ENCODE measurements at places on chromosomes 1 and 21.

DNA sequence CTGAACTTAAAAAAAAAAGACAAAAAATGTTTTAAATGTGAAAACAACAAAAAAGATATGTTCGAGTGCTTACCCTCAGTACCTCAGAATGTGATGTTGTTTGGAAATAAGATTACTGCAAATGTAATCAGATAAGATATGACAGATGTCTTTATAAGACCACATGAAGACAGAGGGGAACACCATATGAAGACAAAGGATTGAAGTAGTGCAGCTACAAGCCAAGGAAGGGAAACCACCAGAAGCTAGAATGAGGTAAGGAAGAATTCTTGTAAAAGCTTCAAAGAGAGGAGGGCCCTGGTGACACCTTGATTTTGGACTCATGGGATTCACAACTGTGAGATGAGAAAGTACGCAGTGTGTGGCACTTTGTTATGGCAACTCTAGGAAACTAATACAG is 15.4 kb downstream of the ASB17 start:
- DNase-seq, result no peak

- no peak for DNase-seq
Measured at GRCh38 chr1:41726899-41727748, 191.6 kb downstream of the HIVEP3 start.

DNA sequence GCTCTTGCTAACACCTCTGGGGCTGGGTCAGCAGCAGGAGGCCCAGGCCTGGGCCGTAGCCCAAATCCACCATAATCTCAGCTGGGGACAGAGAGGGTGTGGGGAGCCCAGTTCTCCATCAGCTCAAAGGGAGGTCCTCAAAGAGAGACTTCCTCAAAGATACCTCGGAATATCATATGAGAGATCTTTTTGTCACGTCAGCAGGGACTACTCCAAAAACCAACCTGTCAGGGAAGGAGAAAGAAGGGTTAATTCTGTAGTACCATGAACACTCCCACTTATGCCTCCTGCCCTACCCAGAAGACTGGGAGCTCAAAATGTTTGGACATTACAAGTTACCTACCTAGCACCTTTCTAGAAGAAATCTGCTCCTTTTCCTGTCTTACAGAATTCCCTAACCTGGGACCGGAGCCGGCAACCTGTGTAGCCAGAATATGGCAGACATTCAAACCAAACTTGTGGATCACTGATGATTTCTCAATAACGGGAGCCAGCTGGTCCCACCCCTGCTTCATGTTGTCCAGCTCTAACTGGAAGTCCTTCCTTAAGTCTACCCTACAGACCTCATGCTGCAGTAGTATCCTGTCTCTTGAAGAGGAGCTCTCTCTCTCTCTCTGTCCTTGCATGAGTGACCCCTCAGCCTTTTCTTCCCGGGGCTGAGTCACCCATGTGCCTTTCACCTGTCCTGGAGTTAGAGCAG is 4.8 kb downstream of the RSPO1 start:
- DNase-seq, result no peak

DNA sequence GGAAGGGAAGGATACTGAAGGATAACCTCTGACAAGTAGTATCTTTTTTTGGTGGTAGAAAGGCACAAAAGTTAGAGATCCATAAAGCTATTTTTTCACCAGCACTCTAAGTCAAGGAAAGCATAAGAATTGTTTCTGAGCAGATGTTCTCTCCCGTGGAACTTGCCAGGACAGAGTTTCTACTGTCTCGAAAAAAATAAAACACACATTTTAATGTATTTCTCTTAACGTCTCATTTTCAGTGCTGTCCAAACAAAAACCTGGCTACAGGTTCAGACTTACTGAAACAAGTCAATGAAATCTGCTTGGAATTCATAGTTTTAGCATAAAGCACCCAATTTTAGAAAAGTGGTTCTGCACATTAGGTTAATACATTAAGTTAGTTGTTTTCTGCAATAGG is 338.3 kb downstream of the LTN1 start:
- DNase-seq, result no peak

GRCh38 chr1:9993561-9994075 is 3.4 kb upstream of the RBP7 start:
- no peak for DNase-seq

DNA sequence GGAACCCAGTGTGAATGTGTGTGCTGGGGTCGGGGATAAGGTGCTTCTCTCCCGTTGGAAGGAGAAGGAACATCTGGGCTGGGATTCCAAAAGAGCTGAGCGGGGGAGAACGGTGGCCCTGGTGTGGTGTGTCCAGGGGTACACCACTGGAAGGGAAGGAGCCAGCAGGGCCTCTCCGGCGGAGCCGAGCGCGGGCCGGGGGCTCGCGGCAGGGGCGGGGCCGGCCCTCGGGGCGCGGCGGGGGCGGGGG is 231 bp upstream of the RPS6KA1 start:
- no peak for DNase-seq

GRCh38 chr1:223700942-223701637 is 11.2 kb upstream of the CAPN2 start:
- no peak for DNase-seq

GRCh38 chr21:25313829-25314228 is 293.5 kb downstream of the MRPL39 start:
- no peak for DNase-seq

GRCh38 chr1:67126111-67126746 is 8.5 kb downstream of the C1orf141 start:
- DNase-seq, result no peak

- DNase-seq, result no peak
Measured at GRCh38 chr1:9331016-9331415, 38.3 kb downstream of the SPSB1 start.

- DNase-seq, result no peak
Measured at GRCh38 chr1:201093561-201093960, 18.7 kb downstream of the CACNA1S start.

- DNase-seq, result no peak
Measured at GRCh38 chr1:87200875-87201638, 127.6 kb upstream of the LMO4 start.

GRCh38 chr1:12168451-12169160 is 1.8 kb downstream of the TNFRSF1B start:
- no peak for DNase-seq

GRCh38 chr1:17215545-17215890 is 10.6 kb downstream of the PADI1 start:
- DNase-seq, result no peak

- DNase-seq, result no peak
Measured at GRCh38 chr1:7177438-7178146, 392.3 kb downstream of the CAMTA1 start.

DNA sequence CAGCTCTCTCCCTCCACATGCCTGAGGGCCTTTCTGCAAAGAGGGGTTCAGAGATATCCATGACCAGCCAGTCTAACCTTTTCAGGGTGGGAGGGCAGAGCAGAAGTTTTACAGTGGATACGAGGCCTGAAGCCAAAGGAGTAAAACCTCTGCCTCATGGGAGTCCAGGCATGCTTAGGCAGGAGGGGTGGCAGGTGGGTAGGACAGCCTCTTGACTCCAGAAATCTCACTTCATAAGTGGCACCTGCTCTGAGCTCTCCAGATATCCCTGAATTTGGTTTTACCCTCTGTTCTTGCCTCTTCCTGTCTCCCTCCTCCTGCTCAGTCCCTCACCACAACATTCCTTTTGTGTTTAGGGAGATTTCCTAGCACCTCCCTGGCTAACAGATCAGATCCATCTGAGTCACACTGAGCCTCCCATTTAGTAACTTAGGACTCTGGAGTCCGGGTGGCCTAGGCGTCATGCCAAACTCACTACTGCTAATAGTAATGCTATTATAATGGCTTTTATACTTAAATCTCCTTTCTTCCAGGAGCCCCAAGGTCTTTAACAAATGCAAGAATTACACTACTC is 201.0 kb downstream of the HS2ST1 start:
- no peak for DNase-seq

DNA sequence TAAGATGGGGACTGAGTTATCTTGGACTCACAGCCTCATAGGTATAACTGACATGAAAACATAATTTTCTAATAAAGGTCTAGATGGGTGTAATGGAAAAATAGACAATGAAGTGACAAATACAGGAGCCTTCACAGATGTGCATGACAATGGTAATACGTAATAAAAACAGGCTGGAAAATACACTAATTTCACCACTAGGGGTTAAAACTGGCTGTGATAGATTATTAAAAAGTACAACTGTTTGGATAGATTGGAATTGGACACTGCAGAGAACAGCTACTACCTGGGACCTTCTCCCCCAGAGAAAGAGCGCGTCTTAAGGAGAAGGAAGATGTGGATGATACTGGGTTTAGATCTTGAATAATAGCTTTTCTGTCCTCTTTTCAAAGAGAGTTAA is 9.8 kb downstream of the KAZN start:
- DNase-seq, result no peak

DNA sequence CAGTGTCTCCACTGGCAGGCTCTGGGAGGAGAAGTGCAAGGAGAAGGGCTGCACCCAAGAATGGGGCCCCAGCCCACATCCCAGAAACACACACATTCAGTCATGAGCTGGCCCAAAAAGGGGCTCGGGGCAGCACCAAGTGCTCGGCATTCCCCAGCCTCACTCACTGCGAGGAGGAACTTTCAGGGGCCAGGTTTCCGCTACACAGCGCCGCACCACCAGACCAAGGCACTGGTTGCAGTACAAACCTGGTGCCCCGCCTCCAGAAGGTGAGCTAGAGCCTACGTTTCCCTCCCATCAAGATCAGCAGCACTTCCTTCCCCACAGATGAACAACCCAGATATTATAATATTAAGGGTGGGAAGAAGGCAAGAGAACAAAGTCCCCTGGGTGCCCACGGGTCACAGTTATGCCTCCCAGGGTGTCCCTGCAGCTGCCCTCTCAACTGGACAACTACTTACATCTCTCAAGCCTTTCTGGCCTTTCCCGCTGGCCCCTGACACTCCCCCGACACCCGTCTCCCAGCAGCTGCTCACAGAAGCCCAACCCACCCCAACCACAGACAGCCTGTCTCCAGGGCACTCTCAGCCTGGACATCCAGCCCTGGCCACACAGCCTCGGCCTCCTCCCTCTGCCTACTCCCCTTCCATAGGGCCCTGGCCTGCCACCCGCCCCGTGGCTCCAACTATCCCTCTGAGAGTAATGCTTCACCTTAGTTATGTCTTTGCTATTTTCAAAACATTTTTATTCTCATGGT is 3.8 kb downstream of the PBXIP1 start:
- DNase-seq, result no peak

DNA sequence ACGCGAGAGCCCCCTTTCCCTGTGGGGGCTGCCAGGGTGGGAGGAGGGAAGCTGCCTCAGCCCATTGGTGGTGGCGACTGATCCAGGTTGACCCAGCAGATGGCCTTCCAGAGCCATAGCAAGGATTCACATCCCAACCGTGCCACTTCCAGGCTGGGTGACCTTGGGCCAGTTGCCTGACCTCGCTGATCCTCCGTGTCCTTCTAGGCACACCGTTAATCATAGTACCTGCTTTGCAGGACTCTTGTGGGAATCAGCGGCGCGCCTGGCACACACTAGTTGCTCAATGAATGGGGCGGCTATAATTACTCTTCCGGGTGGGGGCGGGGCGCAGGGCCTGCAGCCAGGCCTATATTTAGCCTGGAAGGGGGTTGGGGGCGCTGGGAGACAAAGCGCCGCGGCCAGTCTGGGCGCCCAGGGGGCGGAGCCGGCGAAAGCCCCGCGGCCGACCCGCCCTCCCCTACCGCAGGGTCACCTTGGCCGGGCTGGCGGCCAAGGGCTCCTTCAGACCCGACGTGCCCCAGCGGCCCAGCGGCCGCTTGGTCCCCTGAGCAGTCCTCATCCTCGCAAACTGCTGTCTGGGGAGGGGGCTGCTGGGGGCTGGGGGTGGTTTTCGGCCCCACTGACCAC is 5.1 kb downstream of the HSPB7 start:
- no peak for DNase-seq

- no peak for DNase-seq
Measured at GRCh38 chr1:236560213-236560771, 36.5 kb downstream of the LGALS8 start.

- DNase-seq, result no peak
Measured at GRCh38 chr1:94396356-94397010, 21.7 kb upstream of the ABCD3 start.

- no peak for DNase-seq
Measured at GRCh38 chr1:15618655-15619525, 1.6 kb downstream of the DDI2 start.

- DNase-seq, result no peak
Measured at GRCh38 chr21:45019887-45020537, 54.4 kb upstream of the ADARB1 start.

DNA sequence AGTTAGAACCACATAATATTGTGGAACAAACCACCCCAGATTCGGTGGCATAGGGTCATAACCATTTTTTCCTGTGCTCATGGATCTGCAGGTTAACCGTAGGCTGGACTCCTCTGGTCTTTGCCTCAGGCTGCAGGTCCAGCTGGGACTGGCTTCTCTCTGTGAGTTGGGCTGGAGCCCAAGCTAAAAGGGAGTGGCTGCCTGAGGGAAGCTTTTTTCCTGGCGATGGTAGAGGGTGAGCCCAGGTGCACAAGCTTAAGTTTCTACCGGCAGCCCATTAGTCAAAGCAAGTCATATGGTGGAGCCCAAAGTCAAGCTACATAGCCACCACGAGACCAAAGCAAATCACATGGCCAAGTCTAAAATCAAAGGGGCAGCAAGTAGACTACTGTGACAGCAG is 13.8 kb downstream of the EPHX4 start:
- no peak for DNase-seq

GRCh38 chr1:32223683-32224082 is 1.5 kb downstream of the EIF3I start:
- no peak for DNase-seq

DNA sequence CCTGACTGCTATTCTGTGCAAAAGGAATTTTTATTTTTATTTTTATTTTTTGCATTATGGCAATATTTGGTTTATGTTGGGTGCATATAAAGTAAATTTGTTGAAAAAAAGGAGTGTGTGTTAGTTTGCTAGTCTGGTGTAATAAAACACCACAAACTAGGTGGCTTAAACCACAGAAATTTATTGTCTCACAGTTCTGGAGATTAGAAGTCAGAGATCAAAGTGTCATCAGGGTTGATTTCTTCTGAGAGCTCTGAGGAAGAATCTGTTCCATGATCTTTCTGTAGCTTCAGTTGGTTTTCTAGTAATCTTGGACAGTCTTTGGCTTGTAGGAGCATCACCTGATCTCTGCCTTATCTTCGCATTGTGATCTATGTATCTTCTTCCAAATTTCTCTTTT is 6.5 kb downstream of the SLC30A7 start:
- DNase-seq, result no peak

GRCh38 chr1:41025979-41026819 is 4.7 kb upstream of the SLFNL1 start:
- no peak for DNase-seq

DNA sequence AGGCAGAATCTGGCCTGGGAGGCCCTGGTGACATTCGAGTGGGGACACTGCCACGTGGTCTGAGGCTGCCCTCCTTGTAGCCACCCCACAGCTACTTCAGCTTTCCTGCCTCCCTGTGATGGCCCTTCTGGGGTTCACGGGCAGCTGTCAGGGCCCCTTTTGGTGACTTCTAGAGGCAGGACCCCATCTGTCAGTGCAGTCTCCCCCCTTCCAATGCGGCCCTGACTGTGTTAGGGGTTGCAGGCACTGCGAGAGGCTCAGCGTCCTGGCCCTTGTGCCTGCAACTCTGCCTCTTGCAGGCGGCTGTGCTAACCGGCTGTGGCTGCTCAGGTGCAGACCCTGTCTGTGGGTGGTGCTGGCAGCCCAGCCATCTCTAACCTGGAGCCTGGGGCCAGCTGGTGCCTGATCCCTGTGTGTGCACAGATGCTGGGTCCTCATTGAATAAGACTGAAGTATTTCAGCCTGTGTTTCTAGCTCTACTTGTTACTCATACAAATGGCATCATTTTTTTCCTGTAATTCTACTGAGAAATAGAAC is 62.2 kb downstream of the S100B start:
- no peak for DNase-seq

Data from activated CD8-positive, alpha-beta memory T cell treated with anti-CD3 and anti-CD28 coated beads for 48 hours (primary cell).